ENCODE measurements at places on chromosomes 2 and 18.

- peak; percentile 76 for DNase-seq
Observed at GRCh38 chr18:23231340-23232021, 96.2 kb downstream of the CABLES1 start.

DNA sequence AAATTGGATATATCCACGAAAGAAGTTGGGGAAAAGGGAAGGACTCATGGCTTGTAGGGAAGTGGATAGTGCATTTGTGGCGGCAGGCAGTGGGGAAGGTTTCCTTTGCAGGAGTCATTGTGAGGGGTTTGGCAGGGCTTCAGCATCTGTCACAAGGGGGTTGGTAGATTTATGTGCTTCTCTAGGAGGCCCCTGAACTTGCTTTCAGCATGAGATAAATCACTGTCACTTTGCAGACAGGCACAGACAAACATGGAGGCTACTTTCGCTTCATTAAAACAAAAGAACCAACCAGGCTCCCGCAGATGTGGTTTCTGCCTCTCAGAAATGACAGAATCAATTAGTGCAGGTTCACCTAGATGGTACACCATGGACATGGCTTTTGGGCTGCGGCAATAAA, 340.7 kb downstream of the TGIF1 start:
- no peak for DNase-seq

- no peak for DNase-seq
Observed at GRCh38 chr2:240648155-240648649, 22.9 kb downstream of the GPR35 start.

DNA sequence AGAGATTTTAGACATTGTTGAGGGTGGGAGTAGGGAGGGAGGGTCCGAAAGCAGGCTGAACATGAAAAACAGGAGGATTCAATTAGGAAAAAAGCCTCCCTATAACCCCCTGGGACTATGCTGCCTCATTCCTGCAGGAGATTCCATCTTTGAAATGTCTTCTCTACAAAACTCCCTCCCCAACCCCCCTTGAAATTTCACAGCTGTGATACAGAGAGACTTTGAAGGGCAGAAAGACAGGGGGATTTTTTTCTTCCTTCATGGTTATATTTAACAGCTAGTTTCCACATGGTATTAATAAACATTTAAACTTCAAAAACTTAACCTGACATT, 57.6 kb downstream of the TRIB2 start:
- no peak for DNase-seq

- no peak for DNase-seq
Observed at GRCh38 chr2:187124529-187124928, 275.6 kb upstream of the ZSWIM2 start.

DNA sequence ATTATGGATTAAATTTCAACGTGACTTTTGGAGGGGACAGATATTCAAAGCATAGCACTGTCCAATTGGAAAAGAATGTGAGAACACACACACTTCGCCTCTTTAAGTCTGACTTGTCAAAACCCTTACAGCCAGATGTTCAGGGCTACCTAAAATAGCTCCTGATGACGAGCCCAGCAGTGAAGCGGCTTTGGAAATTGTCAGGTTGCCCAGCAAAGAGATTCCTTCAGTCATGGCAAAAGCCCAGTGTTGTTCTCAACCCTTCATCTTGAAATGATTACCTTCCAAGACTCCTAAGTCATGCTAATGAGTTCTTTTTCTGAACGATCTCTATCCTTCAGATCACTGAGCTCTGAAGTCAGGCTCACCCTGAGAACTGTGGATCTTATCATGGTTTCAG, 436.6 kb downstream of the LRATD1 start:
- DNase-seq, result no peak

GRCh38 chr2:114001937-114002336, 112.0 kb downstream of the ACTR3 start:
- DNase-seq, result peak; percentile 46

- DNase-seq, result no peak
Observed at GRCh38 chr2:60383401-60384143, 169.9 kb downstream of the BCL11A start.

DNA sequence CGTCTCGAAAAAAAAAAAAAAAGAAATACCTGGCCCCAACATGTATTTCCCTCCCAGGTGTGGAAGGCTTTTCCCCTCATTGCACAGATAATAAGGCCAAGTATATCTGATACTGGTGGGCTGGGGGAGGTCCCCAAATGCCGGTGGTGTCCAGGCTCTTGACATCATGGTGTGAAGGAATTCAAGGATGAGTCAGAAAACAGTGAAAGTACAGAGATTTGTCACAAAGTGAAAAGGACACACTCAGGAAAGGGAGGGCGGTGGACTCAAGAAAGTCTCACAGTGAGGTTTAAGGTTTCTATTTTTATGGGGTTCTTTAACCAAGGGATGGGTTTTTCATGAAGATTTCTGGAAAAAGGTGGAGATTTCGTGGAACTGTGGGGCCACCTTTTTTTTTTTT, 37.8 kb upstream of the FZD5 start:
- no peak for DNase-seq

GRCh38 chr2:2879781-2880180, 497.8 kb downstream of the EIPR1 start:
- no peak for DNase-seq

GRCh38 chr2:74764429-74765272, 69.3 kb upstream of the HK2 start:
- DNase-seq, result peak; percentile 33

DNA sequence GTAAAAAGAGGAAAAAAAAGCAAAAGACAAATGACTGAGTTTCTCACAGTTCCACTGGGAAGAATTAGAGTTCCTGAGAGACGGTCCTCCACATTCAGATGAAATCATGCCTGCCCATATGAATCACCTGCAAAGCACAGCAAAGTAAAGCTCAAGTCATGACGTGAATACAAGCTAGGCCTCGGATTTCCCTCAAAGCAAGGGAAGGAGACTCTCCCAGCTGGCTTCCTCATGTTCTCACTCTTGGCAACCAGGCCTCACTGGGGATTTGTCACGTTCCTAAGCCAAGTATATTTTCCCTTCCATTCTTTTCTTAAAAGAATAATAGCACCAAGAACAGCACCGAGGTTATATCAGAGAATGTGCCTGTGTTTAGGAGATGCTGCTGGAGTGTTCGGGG, 47.0 kb downstream of the CYP27C1 start:
- peak; percentile 26 for DNase-seq

GRCh38 chr2:186612555-186613440, 22.9 kb downstream of the ITGAV start:
- peak; percentile 78 for DNase-seq

DNA sequence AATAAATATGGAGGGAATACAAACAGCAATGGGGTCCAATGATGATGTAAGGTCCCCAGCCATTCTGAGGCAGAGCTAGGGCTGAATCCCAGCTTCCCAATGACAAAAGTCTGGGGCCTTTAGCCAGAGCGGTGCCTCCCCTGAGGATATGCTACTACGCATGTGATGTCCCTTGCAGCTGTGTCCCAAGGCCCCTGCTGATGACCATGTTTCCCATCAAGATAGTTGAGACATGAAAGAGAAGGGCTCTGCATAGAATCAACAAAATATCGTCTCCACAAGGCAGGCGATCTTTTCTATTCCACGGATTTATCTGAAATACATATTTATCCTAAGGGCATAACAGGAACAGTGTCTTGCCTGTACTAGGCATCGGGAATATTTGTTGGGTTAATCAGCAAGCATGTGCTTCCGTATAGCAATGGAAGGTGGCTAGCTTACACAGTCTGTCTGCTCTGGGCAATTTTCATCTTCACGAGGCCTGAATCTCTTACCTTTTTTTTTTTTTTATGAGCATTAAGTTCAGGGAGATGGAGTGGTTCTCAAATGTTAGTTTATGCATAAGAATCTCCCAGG, 284.6 kb downstream of the CNTNAP5 start:
- no peak for DNase-seq

GRCh38 chr2:211453311-211453887, 897.0 kb downstream of the CPS1 start:
- no peak for DNase-seq

DNA sequence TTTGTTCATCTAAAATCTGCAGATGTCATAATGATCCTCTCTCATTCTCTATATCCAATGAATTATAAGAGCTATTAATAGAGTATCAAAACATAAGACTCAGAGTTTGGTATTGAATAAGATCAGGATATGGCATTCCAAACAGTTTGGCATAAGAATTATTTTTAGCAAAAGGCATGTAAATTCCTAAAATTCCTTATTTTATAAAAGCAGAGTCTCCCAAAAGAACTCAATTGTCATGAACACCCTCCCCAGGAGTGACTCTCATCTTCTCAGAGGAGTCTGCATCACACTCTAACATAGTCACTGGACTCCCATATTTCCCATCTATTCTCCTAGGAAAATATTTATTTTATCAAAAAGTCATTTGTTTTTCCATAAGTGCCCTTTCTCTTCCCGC, 1710.2 kb upstream of the SLC39A10 start:
- DNase-seq, result no peak

DNA sequence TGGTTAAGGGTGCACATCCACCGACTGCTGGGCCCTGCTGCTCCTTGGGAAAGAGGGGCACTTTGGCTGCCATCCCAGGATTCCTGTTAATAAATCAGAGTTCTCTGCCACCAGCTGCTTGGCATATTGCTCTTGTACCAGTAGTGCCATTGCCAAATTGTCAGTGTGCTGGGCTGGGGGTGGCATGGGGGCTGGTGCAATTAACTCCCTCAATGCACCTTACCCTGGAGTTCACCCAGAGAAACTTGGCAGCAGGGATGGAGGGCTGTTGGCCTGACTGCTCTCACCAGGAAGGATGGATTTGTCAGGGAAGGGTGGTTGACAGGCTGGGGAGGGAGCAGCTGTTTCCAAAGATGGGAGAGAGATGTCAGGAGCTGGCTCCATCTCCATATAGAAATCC, 94.6 kb upstream of the SKOR2 start:
- DNase-seq, result peak; percentile 2

DNA sequence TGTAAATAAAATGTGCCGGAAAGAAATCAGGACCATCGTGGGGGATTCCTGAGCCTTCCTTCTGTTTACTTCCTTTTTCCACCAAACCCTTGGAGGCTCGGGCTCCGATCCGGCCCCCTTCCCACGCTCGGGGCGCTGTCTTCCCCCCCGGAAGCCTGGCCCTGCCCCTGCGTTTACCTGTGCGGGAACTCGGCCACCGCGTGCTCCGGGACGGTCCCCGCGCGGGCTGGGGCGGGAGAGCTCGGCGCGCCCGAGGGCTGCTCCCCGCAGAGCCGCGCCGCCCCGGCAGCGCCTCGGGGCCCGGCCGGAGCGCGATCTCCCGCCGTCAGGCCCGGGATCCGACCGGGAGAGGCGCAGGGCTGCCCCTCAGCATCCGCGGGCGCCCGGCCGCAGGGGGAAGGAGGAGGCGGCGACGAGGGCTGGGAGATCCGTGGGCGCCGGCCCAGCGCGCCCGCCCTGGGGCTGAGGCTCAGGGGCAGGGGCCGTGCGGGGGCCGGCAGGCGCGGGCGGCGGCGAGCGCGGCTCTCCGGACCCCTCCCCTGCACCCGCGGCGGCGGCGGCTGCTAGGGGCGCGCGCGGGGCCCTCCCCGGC, 435 bp downstream of the ADCY3 start:
- no peak for DNase-seq

- no peak for DNase-seq
Observed at GRCh38 chr18:52054324-52054723, 285.7 kb upstream of the DCC start.

GRCh38 chr18:58362027-58362575, 266.8 kb downstream of the ALPK2 start:
- peak; percentile 44 for DNase-seq

- DNase-seq, result no peak
Observed at GRCh38 chr18:62512996-62513395, 9.8 kb upstream of the ZCCHC2 start.

DNA sequence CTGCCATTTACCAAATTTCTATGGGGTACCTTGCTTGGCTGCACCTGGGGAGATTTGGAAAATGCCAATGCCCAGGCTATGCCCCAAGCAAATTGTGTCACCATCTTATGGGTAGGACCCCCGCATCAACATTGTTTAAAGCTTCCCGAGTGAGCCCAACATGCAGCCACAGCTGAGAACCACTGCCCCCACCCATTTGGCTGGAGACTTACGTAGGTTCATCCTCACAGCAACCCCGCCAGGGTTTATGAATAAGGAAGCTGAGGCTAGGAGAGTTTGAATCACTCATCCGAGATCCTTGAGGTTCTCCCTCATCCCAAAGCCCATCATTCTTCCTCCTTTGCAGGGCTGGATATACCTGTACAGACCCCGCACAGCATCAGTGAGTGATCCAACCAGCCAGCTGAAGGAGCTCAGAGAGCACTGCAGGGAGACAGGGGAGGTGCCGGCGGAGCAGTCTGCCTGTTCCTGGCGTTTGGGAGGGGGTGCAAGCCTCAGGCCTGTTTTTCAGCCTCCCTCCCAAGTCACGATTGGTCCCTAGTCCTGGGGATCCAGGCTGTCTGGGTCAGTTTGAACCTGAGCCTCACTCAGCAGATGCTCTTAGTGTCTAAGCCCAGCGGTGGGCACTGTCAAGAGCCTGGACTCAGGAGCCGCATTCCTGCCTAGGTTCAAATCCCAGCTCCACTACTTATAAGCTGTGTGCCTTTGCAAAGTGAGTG, 164.9 kb downstream of the SMAD7 start:
- DNase-seq, result no peak

Data from pons (tissue), 1 donor.